CD4-positive, alpha-beta memory T cell (primary cell): ENCODE measurements at places on chromosomes 5 and 9.
A peak's percentile ranks its signal among the peaks of the same experiment; 100 is the strongest.

GRCh38 chr5:146015001-146015400 is 78.6 kb downstream of the SH3RF2 start:
- no peak for DNase-seq
- no peaks in the 10 kb centered on the region for H3K36me3 ChIP-seq
- H3K27ac ChIP-seq = no peak overlapping the region
- no peak overlapping the region for H3K4me3 ChIP-seq
- H3K4me1 ChIP-seq = no peaks in the 10 kb centered on the region

DNA sequence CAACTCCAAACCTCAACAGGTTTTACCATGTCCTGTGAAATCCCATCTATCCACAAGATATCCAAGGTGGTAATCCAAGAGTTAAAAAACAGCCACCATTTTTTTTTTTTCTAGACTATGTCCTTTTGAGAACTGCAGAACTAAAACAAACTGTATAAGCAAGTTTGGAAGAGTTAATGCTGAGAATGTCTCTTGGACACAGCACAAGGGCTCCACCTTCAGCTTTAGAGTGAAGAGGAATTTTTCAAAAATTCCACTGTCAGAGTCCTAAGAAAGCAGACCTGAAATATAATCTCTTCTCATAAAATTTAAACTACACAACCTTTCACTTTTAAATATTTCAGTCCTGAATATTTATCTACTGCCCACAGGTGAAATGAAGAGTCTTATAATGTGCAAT is 167.8 kb upstream of the CCNG1 start:
- DNase-seq = no peak
- H3K36me3 ChIP-seq = no peaks in the 10 kb centered on the region
- H3K4me1 ChIP-seq = no peaks in the 10 kb centered on the region
- no peaks in the 10 kb centered on the region for H3K27me3 ChIP-seq

- no peaks in the 10 kb centered on the region for H3K36me3 ChIP-seq
- DNase-seq = no peak
- no peak overlapping the region for H3K4me3 ChIP-seq
- H3K27me3 ChIP-seq = no peaks in the 10 kb centered on the region
Measured at GRCh38 chr9:85397005-85397404, 344.7 kb downstream of the AGTPBP1 start.

- no peak overlapping the region for H3K4me3 ChIP-seq
- no peak for DNase-seq
- no peaks in the 10 kb centered on the region for H3K27me3 ChIP-seq
- H3K4me1 ChIP-seq = peaks cover 7% of the 10 kb centered on the region
- no peaks in the 10 kb centered on the region for H3K36me3 ChIP-seq
- no peak overlapping the region for H3K27ac ChIP-seq
Measured at GRCh38 chr9:136270173-136270705, 24.6 kb upstream of the QSOX2 start.

DNA sequence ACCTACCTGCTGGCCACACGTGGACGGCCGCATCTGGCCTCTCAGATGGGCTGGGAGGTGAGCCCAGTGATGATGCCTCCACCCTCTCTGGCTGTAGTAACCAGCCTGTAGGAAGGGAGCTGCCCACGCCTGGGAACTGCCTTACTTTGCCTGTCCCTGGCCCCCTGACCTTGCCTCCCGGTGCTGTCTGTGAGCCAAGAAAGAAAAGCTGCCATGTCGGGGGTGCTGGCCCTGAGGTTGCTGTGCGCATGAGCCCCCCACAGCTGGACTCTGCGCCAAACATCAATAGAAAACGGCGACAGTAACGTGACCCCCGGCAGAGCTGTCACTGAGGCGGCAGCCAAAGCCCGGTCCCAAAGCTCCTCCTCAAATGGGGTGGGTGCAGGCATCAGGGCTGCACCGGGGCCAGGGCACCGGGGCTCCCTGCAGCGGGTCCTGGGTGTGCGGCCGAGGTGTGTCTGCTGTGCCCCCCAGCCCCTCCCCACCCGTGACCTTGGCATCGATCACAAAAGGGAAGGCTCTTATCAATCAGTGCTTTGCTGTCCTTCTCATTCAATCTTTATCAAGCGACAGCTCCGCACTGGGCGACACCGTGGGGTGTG is 15.3 kb upstream of the SLC9A3 start:
- no peak overlapping the region for H3K4me3 ChIP-seq
- no peak overlapping the region for H3K27ac ChIP-seq
- H3K36me3 ChIP-seq = no peaks in the 10 kb centered on the region

DNA sequence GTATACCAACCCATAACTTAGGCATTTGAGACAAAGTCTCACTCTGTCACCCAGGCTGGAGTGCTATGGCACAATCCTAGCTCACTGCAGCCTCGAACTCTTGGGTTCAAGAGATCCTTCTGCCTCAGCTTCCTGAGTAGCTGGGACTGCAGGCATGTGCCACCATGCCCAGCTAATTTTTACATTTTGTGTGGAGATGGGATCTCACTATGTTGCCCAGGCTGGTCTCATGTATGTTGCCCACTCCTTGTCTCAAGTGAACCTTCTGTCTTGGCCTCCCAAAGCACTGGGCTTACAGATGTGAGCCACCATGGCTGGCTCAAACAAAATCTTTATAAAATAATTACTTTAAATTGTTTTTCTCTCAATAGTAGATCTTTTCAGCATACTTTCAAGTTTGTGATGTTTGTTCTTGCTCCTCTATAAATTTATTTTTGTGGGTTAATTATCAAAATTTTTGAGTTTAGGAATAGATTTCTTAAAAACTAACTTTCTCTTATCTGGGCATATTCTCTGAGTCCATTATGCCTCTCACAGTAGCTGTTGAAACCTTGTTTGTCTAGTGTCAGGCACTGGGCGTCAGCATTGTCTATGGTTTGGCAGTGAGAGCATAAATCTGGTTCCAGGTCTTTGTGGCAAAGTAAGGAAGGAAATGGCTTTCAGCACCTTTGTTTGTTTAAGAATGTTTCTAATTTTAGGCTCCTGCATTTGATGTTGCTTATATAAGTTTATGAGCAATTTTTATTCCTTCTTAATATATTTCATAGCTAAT is 38.7 kb downstream of the NLN start:
- H3K27me3 ChIP-seq = no peaks in the 10 kb centered on the region
- H3K36me3 ChIP-seq = no peaks in the 10 kb centered on the region
- H3K4me3 ChIP-seq = no peak overlapping the region
- no peak overlapping the region for H3K27ac ChIP-seq

DNA sequence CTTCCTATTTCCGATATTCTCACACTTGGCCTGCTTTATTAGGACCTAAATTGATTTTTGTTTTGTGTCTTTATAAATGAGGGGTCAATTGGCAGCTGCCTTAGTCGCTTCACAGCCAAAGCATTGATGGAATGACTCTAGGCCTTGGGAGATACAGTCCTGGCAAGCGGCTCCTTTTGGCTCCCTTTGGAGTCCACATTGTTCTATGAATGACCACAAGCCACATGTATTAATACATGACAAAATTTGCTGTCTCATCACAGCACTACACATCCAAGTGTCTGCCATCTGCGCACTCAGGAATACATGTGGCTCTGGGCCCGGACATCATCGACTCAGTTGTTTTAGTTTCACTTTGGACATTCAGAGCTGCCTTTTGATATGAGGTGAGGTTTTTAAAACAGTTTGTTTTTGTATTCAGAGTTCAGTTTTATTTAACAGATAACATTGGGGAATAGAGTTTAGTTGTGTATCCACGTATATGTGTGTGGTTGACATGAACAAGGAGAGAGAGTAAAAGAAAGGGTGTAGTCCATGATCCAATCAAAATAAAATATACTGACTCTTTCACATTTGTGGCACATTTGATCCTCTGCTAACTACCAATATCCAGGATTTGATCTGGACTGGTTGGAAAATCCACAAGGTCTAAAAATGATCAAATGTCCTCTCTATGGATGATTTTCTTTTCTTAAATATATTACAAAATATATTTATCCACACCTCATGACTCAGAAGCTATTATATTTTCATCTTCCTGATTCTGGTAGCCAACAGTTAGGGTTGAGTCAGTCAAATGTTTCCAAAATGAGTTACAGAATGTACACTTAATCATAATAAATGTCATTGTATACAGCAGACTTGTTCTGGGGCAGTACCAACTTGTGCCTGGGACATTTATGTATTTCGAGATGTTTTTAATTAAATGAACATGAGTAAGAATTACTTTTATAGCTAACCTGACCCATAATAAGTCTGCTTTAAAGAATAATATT is 114.0 kb upstream of the MTAP start:
- no peak for DNase-seq
- H3K27ac ChIP-seq = no peak overlapping the region
- no peak overlapping the region for H3K4me3 ChIP-seq
- peaks cover 5% of the 10 kb centered on the region for H3K4me1 ChIP-seq
- H3K36me3 ChIP-seq = no peaks in the 10 kb centered on the region

GRCh38 chr5:40430101-40430710 is 249.5 kb upstream of the PTGER4 start:
- no peaks in the 10 kb centered on the region for H3K36me3 ChIP-seq
- H3K4me1 ChIP-seq = peaks cover 26% of the 10 kb centered on the region
- no peaks in the 10 kb centered on the region for H3K27me3 ChIP-seq
- H3K27ac ChIP-seq = peak overlapping the region; percentile 28

- DNase-seq = no peak
- H3K36me3 ChIP-seq = no peaks in the 10 kb centered on the region
- no peak overlapping the region for H3K27ac ChIP-seq
- H3K4me3 ChIP-seq = no peak overlapping the region
Measured at GRCh38 chr5:78760366-78760765, 111.8 kb upstream of the LHFPL2 start.

- peaks cover 21% of the 10 kb centered on the region for H3K4me1 ChIP-seq
- no peaks in the 10 kb centered on the region for H3K36me3 ChIP-seq
- DNase-seq = no peak
- no peak overlapping the region for H3K27ac ChIP-seq
- H3K27me3 ChIP-seq = no peaks in the 10 kb centered on the region
Measured at GRCh38 chr5:10600626-10601245, 36.9 kb downstream of the ANKRD33B start.

DNA sequence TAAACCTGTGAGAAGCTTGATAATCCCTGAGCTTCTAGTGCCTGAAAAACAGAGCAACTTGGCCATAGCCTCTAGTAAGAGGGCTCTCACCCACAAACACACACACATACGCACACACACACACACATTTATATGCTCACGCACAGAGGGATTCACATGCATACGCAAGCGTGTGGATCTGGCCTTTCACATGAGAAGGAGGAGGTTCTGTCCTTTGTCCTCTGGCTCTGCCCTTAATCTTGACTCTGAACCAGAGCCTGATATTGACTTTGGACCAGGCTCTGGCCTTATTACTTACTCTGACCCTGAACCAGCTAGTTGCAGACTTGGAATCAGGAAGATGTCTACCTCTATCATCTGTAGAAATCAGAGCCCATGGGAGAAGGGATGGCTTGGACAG is 10.0 kb upstream of the P4HA2 start:
- no peak overlapping the region for H3K27ac ChIP-seq
- no peaks in the 10 kb centered on the region for H3K36me3 ChIP-seq
- no peak overlapping the region for H3K4me3 ChIP-seq
- DNase-seq = no peak
- H3K27me3 ChIP-seq = no peaks in the 10 kb centered on the region
- no peaks in the 10 kb centered on the region for H3K4me1 ChIP-seq

DNA sequence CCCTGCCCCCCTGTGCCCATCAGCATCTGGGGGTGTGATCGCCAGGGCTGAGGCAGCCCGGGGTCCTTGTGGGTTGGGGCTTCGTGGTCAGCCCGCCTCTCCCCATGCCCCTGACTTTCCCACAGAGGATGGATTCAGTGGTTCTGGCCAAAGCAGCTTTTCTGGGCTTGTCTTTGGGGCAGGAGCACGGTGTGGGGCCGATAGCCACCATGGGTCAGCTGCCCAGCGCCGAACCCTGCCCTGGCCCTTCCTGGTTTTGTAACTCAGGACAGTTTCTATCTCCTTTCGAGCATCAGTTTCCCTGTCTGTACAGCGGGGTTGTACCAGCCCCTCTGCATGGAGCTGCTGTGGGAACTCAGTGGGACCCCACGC is 77.1 kb downstream of the HMCN2 start:
- no peak overlapping the region for H3K27ac ChIP-seq
- no peaks in the 10 kb centered on the region for H3K36me3 ChIP-seq
- no peaks in the 10 kb centered on the region for H3K4me1 ChIP-seq
- no peak for DNase-seq
- no peak overlapping the region for H3K4me3 ChIP-seq
- no peaks in the 10 kb centered on the region for H3K27me3 ChIP-seq

GRCh38 chr5:179439181-179439985 is 94.1 kb upstream of the ADAMTS2 start:
- DNase-seq = no peak
- H3K27me3 ChIP-seq = no peaks in the 10 kb centered on the region
- H3K4me1 ChIP-seq = no peaks in the 10 kb centered on the region

DNA sequence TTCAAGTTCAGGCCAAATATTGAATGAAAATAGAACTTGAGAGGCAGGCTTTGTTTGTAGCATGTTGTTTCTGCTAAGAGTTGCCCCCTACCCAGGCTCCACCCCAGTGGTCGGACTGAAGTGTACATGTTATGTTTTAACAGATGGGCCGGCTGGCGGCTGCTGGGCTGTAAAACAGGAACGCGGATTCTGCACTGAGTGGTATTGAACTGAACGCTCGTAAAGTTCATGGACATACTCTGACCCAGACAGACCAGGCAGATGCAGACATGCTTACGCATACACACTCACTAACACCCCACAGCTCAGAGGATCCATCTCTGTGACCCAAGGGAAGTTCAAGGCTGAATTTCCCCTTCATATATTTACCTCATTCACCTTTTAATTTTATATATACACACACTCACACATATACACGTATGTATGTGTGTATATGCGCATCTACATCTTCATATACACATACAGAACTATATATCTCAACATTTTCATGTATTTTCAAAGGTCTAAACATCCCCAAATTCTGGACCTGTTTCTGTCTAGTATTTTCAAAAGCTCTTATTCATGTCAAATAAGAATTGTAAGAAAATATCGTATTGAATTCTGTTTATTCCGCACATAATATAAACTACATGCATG is 1.4 kb downstream of the MARCHF3 start:
- no peak for DNase-seq
- H3K4me3 ChIP-seq = peak overlapping the region; percentile 51
- no peaks in the 10 kb centered on the region for H3K36me3 ChIP-seq
- H3K27ac ChIP-seq = no peak overlapping the region

DNA sequence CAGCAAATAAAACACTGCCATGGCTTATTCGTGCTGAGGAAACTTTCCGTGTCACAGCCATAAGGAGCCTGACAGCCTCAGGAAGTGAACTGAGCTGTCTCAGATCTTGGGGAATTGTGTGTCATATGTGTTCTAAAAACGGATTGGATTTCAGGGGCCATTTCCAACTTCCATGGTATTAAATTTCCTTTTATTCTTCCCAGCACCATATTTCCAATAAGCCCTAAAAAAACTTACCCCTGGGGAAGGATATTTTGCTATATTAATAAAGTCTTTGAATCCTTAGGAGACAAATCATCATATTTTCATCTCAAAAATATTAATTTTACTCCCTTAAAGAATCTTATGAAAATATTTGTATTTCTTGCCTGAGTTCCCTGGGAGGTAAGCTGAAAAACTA is 93.9 kb downstream of the LHFPL2 start:
- DNase-seq = no peak
- peaks cover 6% of the 10 kb centered on the region for H3K27me3 ChIP-seq
- no peaks in the 10 kb centered on the region for H3K4me1 ChIP-seq
- no peak overlapping the region for H3K4me3 ChIP-seq
- no peaks in the 10 kb centered on the region for H3K36me3 ChIP-seq
